A549 treated with RU486 at 1 μM for 4 hours (cell line): ENCODE measurements at places on chromosomes 1 and 21. TPM values are rescaled to one million over a fixed set of nuclear protein-coding genes. Genes with fewer than 3 reads are reported as not detected.

Gene F3
- total RNA-seq, result 1.9 to 3.0 TPM (median 2.6 TPM) in 5 replicates

Gene C21orf58
- total RNA-seq, result 3.2 to 5.8 TPM (median 5.3 TPM) in 5 replicates

Gene TMPRSS15
- not detected in 5 replicates for total RNA-seq

Gene MTMR11
- total RNA-seq, result 6.3 to 9.6 TPM (median 8.5 TPM) in 5 replicates

Gene OR2L2
- 0.02 to 0.06 TPM in 2 of 5 replicates, not detected in the others for total RNA-seq

Gene MAP3K6
- 5.9 to 13.2 TPM (median 11.4 TPM) in 5 replicates for total RNA-seq

Gene KLHL21
- total RNA-seq, result 20.6 to 32.5 TPM (median 26.0 TPM) in 5 replicates

Gene IL12RB2
- total RNA-seq, result not detected in 5 replicates
